ENCODE measurements at places on chromosomes 3 and 15. TPM values are rescaled to one million over a fixed set of nuclear protein-coding genes. Genes with fewer than 3 reads are reported as not detected.
A peak's percentile ranks its signal among the peaks of the same experiment; 100 is the strongest.

GRCh38 chr15:59642351-59642750 is 15.0 kb downstream of the GTF2A2 start:
- no peak for DNase-seq

DNA sequence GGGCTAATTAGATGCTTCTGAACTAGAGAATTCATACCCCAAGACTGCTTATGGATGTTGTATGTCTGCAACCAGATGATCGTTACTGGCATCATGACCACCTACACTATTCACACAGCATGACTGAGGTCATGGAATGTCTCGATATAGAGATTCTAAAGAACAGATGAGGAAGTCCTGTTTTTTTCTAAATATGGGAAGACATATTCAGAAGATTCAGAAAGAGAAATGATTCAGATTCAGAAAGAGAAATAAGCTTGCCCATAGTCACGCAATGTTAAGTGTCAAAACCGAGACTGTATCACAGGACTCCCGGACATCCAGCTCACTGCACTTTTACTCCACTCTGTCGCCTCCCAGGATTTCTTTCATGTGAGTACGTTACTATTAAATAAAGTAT is 136.2 kb downstream of the TPRG1 start:
- no peak for DNase-seq

Gene ZCWPW2
- total RNA-seq = not detected

GRCh38 chr15:25368850-25369249 is 70.0 kb downstream of the UBE3A start:
- DNase-seq = no peak

Gene UMPS
- 55.5 TPM for total RNA-seq

GRCh38 chr15:90863987-90864386 is 4.4 kb upstream of the FURIN start:
- no peak for DNase-seq

- no peak for DNase-seq
These were observed 686.2 kb downstream of the NLGN1 start for GRCh38 chr3:174083706-174084105.

DNA sequence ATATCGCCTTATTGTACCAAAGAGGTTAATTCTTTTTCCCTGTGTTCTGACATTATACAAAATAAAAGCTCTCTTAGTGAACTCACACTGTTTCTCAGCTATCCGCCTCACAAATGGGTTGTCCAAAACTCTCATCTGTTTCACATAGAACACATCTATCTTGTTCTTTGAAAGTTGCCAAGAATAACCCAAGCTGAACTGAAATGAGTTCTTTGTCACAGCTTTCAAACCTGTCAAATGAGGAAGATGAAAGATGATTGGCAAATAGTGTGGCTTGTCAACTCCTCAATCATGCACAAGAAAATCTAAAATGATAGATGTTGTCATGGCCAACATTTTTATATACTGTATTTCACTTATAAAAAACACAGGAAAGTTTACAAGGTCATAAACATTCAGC is 168.1 kb upstream of the OSTN start:
- DNase-seq = no peak

DNA sequence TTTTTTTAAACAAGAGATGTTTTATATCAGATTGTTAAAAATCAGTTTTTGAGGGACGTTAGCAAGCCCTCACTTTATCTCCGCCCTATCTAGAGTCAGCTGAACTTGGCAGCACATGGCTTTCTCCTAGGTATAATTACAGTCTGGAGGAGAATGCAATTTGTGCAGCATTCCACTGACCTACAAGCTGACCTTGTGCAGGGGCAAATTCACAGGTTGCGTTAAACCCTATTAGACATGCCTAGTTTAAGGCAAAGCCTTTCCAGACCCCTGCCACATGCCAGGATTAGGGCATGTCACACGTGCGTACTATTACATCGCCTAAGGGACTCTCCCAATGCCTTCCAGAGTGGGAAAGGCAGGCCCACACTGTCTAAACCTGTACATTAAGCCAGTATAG is 224.0 kb downstream of the GREM1 start:
- DNase-seq = no peak

Gene EXD1
- not detected for total RNA-seq

GRCh38 chr3:170480111-170480510 is 61.4 kb downstream of the CLDN11 start:
- no peak for DNase-seq

DNA sequence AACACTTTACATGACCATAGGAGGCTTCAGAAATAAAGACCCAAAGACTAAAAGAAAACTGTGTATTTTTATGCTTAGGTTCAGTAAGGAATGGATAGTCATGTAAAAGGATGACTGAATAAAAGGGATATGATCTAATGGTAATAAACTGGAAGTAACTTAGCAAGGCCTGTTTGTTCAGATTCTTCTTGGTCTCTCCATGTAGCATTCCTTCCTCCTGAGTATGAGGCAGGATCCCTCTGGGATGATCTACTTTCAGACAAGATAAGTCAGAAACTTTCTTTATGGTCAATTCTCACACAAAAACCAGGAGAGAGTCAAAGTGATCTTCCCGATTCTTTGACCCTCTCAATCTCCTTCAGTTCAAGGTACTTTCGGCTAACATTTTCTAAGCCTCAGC is 340.8 kb upstream of the DCBLD2 start:
- DNase-seq = no peak

Gene MGLL
- 31.2 TPM for total RNA-seq

DNA sequence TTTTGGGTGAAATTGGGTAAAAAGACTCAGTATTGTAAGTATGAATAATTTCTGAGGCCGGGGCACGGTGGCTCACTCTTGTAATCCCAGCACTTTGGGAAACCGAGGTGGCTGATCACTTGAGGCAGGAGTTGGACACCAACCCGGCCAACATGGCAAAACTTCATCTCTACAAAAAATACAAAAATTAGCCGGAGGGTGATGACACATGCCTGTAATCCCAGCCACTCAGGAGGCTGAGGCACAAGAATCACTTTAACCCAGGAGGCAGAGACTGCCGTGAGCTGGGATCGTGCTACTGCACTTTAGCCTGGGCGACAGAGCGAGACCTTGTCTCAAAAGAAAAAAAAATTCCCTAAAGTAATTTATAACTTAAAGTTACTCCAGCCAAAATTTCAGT is 162.2 kb downstream of the APBA2 start:
- no peak for DNase-seq

- DNase-seq = peak; percentile 73
These were observed 51.8 kb downstream of the CMTM7 start for GRCh38 chr3:32443478-32443877.

Gene ADCY5
- total RNA-seq = 0.90 TPM

- DNase-seq = no peak
These were observed 5.4 kb upstream of the SENP7 start for GRCh38 chr3:101518421-101518871.

DNA sequence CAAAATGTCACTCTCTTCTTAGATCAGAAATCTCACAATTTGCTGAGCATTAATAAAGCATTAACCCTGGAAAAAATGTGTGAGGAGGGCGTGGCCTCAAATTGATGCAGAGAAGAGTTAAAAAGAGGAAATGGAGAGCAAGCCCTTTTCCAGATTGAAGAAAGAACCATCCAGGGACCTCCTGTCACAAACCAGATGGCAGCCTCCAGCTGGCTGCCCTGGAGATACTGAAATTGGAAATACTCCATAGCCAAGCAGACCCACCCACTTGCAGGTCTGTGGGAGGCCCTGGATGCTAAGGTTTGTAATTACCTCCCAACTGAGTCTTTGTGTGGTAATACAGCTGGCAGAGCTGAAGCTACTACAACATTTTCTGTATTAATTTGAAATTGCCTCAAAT is 214.9 kb downstream of the IL20RB start:
- no peak for DNase-seq

- no peak for DNase-seq
These were observed 31.2 kb upstream of the RAF1 start for GRCh38 chr3:12695112-12695511.

DNA sequence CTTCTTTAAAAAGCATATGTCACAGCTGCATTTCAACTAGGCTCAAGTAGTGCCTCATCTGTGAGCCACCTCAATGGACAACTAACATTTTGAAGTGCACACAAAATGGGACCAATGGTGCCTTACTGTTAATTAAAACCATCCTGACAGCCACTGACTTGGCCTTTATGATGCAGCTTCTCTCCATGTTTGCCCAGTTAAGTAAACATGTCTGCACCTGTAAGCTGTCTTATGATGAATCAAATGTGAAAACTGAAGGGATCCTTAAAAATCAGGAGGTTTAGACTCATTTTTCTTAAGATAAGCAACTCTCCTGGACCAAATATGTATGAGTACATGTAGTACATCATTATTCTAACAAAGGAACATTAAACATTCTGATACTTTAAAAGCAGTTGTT is 861.6 kb downstream of the ROBO1 start:
- DNase-seq = no peak

GRCh38 chr3:184378651-184379357 is 797 bp upstream of the THPO start:
- DNase-seq = no peak

DNA sequence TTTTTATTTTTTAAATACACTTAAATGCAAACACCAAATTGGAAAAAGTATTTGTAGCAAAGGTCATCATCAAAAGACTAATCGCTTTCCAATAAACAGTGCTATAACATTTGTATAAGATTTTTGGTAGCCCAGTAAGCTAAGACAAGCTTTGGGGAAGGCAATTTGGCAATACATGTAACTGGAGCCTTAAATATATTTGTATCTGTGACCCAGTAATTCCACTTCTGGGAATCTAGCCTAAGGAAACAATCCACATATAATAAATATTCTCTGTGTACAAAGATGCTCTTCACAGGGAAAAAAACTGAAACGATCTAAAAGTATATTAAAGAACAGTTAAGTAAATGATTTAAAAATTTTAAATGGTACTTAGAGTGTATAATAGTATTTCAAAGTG is 65.5 kb upstream of the TJP1 start:
- DNase-seq = no peak

DNA sequence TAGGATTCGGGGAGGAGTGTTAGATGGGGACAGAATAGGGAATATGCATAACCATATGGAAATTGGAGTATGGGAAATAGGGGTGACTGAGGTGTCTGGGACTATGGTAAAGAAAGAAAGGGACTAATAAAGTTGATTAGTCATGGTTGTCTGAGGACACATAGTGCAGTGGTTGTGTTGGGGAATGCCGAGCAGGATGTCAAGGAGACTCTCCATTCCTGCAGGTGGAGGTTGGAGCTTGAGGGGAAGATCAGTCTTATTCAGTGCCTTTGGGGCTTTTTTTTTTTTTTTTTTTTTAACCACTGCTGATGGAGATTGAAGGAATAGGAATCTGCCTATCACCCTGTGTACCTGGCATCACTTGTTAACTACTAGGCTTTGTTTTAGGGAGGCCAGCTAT is 10.8 kb downstream of the NMD3 start:
- DNase-seq = no peak

GRCh38 chr3:129592381-129593131 is 13.9 kb downstream of the PLXND1 start:
- DNase-seq = no peak

DNA sequence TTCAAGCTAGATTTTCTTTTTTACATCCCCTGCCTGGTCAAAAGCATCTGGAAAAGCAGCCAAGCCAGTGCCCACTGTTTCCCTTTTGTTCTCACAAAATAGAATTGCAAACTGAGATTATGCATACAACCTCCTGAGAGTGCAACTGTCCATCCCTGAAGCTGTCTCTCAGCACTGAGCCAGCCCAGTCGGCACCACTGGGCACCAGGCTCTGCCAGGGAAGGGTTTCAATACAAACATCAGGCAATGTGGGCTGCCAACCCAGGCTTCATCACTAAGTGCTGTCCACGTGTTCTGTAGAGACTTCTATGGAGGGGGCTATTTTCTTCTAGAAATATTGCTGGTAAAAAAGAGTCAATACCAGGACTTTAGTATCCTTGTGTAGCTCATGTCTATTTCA is 356.3 kb upstream of the TBL1XR1 start:
- no peak for DNase-seq

Gene DNAH12
- not detected for total RNA-seq

Gene SPINK8
- not detected for total RNA-seq

Gene TIMP4
- total RNA-seq = 6.1 TPM

Gene AHSG
- not detected for total RNA-seq

DNA sequence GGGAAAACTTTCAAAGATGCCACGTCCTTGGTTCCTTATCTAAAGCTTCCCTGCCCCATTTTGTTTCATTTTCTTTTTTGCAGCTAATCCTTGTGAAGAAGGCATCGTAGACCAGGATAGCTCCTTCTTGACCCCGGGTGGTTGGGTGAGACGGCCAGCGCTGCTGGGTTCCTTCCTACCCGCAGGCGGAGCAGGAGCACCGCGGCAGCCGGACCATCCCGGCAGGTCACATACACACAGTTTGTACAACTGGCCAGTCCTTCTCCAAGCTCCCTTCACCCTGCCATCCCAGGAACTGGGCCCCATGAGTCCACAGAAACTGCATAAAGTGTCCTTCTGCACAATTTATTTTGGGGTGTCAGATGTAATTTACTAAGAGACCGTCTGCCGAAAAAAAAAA is 83.9 kb downstream of the MEGF11 start:
- DNase-seq = no peak
